T-helper 1 cell (primary cell): ENCODE measurements at places on chromosomes 16 and 17.

DNA sequence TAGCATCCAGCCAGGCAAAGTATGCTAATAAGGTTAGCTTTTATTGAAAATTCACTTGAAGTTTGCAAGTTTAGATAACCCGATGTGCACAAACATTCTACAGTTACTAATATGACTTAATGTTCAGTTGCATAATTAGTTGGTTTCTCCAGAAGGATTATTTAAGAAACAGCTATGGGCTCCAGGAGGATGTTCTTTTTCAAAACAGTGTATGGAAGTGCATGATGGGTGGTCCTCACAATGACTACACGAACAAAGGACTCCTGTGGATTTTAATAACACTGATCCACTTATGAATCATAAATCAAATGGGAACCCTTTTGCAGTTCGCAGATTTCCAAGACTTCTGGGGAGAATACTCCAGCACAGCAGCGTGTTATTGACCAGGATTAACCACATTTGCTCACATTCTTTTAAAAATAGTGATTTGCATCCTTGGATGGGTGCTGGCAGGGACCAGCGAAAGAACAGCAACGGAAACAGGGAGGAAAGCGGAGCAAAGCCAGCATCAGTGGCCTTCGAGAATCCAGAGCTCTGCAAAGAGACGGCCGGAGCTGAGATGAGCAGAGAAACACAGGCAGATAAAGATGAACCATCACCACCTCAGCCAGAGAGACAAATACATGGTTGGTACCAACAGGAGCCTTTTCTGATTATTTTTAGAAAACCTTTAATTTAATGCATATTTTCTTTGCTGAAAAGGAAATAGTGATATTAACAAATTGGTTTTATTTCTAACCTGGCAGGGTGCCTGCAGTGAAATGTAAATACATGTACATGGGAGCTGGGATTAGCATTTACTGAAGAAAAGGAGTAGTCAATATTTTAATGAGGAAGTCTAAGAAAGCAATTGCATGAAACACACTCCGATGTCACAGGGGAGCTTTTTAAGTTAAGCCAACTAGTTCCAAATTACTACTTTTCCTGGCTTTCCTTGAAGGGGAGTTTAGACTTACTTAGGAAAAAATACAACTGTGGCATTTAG is 623.2 kb upstream of the ZFHX3 start:
- no peak for DNase-seq

DNA sequence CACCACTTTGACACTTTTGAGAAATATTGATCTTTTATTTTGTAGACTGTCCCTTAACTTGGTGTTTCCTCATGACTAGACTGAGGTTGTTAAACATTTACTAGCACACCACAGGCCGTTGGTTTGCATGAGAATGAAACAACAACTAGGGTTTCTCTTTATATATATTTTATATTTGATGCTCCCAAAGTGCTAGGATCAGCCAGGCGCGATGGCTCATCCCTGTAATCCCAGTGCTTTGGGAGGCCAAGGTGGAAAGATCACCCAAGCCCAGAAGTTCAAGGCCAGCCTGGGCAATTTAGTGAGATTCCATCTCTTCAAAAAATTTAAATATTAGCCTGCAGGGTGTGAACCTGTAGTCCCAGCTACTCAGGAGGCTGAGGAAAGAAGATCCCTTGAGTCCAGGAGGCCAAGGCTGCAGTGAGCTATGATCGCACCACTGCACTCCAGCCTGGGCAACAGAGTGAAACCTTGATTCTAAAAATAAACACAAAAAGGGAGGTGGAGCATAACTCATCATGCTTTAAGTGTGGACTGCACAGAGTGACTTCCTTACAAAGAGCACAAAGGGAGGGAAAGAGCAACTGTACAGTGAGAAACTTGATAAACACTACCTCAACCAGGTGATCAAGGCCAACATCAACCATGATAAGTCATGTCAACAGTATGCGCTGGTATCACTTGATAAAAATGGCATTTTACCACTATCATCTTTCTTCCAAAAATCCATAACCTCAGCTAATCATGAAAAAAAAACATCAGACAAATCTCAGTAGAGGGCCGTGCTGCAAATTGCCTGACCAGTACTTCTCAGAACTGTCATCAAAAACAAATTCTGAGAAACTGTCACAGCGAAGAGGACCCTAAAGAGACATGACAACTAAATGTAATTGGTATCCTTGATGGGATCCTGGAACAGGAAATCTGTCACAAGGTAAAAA is 72.8 kb upstream of the ATF7IP2 start:
- no peak for DNase-seq

- DNase-seq: no peak
Observed at GRCh38 chr17:65259696-65260485, 122.7 kb downstream of the RGS9 start.

DNA sequence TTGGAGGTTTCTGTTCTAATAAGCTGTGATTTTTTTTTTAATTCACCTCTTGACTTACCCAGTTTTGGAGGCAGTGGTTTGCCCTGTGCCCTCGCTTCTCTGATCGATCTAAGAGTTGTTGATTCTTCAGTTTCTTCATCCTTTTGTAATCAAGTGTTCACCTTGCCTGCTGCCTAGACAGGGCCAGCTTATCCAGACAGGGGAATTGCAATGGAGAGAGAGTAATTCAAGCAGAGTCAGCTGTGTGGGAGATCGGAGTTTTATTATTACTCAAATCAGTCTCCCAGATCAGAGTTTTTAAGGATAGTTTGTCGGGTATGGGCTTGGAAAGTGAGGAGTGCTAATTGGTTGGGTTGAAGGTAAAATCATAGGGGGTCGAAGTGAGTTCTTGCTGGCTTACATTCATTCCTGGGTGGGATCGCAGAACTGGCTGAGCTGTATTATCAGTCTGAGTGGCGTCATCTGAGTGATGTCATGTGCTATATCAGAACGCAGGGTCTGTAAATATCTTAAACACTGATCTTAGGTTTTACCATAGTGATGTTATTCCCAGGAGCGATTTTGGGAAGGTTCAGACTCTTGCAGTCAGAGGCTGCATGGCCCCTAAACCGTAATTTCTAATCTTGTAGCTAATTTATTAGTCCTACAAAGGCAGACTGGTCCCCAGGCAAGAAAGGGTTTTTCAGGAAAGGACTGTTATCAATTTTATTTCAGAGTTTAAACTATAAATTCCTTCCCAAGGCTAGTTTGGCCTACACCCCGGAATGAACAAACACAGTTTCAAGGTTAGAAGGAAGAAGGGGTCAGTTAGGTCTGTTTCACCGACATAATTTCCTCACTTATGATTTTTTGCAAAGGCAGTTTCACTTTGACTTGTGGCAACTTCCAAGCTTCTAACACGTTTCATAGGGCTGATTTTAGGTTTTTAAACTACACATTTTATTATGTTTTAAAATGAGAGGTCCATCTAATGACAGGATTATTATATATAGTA is 21.5 kb upstream of the KCNJ16 start:
- no peak for DNase-seq

DNA sequence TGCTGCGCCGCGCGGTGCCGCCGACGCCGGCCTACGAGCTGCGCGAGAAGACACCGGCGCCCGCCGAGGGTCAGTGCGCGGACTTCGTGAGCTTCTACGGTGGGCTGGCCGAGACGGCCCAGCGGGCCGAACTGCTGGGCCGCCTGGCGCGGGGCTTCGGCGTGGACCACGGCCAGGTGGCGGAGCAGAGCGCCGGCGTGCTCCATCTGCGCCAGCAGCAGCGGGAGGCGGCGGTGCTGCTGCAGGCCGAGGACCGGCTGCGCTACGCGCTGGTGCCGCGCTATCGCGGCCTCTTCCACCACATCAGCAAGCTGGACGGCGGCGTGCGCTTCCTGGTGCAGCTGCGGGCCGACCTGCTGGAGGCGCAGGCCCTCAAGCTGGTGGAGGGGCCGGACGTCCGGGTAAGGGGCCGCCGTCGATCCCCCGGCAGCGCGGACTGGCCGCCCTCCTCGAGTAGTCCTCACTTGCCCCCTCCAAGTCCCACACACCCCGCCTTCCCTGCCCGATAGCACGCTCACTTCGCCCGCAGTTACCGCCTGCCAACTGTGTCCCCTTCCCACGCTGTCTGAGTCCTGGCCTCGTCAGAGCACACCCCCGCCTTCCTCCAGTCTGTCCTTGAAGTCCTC is 470 bp downstream of the MLYCD start:
- no peak for DNase-seq

DNA sequence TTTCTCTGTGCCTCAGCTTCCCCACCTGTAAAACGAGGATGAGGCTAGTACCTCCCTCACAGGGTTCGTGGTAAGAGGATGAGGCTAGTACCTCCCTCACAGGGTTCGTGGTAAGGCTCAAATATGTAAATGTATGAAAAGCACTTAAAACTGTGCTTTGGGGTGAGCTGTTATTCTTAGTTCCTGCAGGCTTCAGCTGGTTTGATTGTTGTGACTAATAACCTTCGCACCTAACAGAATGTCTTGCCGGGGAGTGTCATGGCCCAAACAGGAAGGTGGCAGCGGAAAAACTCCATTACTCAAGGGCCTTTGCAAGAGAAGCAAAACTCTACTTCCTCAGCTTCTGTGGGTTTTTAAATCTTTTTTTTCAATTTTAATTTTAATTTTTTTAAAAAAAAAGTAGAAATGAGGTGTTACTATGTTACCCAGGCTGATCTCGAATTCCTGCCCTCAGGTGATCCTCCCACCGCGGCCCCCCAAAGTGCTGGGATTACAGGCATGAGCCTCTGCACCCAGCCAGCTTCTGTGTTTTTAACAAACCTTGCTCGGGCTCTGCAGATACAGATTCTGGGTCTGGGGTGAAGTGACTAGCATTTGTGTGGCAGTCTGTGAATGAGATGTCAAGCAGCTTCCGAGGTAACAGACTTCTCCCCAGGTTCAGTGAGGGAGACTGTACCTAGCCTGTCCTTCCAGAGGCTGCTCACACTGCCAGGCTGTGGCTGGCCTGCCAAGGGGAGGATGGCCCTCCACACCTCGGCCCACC is 103.0 kb downstream of the RAB11FIP4 start:
- no peak for DNase-seq
